ENCODE measurements at places on chromosomes 7 and 10.

GRCh38 chr10:129954492-129955315, 9.4 kb downstream of the EBF3 start:
- no peak for DNase-seq

- DNase-seq, result no peak
These were observed 74.5 kb downstream of the HPSE2 start for GRCh38 chr10:99161165-99161564.

- no peak for DNase-seq
These were observed 10.8 kb downstream of the KLF6 start for GRCh38 chr10:3774018-3774813.

DNA sequence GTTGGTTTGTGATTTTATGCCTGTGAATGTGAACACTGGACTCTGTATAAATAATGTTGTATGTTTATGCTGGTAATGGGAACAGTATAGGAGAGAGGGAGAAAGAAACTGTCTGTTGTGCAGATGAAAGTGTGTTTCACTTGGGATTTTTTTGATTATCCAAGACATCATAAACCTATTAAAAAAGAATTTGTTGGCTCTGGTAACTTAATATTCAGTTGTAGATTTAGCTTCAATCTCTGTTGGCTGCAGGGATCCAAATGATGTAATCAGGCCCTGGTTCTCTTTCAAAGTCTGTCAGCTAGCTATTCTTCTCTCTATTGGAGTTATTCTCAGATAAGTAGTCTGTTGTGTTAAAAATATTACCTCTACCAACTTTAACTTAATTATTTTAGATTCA, 168.8 kb upstream of the RHOBTB1 start:
- no peak for DNase-seq

DNA sequence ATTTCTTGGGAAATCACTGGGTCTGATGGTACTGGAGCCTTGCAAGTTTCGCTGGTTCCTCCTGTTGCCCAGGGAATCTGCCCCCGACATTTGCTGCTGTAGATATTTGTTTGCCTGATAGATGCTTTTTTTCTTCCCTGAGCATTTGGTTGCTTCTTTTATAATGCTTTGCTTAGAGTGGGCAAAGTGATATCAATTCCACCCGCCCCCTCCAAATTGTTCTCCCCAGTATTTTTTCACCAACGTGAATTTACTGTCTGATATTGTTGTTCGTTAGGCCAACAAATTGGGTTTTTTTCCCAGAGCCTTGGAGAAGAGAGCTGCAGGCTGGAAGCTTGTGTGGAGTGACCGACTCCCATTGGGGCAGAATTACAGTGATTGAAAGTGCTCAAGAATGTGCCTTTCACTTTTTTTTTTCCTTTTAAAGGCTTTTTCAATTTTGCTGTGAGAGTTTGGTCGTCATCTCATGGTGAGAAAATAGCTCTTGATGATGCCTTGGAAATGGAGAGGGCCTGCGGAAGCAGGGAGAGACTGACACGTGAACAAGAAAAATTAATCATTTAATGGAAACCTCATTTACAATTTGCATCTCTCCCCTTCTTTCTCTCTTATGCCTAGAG, 2.5 kb downstream of the GRK5 start:
- no peak for DNase-seq

DNA sequence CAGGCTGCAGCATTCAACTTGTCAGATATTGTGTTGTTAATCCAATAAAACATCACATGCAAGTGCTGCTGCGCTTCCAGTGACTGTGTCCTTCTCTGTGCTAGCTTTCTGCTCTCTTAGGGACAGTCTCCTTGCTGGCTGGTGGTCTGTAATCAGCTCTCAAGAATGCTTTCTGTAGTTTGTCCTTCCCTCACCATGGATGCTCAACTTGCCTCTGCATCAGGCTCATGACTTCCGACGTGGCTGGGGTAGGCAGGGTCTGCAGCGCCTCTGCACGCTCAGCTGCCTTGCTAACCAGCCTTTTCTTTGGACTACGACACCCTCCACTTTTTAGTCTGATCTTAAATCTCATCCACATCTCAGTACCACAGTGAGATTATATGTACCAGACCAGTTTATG, 58.3 kb downstream of the MMRN2 start:
- no peak for DNase-seq

- DNase-seq, result no peak
These were observed 9.5 kb downstream of the STK32C start for GRCh38 chr10:132298038-132298881.

DNA sequence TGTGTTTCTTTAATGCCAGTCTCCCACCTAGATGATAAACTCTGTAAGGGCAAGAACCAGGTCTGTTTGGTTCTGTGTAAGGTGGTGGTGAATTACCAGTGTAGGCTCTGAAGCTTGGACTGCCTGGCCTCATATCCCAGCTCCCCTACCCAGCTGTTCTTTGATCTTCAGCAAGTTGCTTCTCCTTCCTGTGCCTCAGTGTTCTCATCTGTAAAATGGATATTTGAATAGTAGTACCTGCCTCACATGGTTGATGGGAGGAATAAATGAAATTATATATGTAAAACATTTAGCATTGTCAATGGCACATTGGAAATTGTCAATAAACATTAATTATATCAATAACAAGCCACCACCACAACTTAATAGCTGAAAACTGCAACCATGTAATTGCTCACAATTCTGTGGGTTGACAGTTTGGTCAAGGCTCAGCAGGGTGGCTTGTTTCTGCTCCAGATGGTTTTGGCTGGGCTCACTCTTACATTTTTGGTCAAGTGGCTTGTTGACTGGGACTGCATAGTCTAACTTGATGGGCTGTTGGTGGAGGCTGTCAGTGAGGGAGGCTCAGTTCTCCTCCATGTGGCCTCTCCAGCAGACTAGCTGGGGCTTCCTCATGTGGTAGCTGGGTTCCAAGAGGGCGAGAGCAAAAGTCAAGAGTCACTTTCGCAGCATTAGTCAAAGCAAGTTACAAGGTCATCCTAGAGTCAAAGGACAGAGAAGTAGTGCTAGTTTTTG, 84.5 kb upstream of the DUSP5 start:
- DNase-seq, result no peak

GRCh38 chr10:42177077-42177792, 461.1 kb downstream of the ZNF33B start:
- no peak for DNase-seq

GRCh38 chr10:26556748-26557640, 118.9 kb downstream of the APBB1IP start:
- DNase-seq, result no peak

DNA sequence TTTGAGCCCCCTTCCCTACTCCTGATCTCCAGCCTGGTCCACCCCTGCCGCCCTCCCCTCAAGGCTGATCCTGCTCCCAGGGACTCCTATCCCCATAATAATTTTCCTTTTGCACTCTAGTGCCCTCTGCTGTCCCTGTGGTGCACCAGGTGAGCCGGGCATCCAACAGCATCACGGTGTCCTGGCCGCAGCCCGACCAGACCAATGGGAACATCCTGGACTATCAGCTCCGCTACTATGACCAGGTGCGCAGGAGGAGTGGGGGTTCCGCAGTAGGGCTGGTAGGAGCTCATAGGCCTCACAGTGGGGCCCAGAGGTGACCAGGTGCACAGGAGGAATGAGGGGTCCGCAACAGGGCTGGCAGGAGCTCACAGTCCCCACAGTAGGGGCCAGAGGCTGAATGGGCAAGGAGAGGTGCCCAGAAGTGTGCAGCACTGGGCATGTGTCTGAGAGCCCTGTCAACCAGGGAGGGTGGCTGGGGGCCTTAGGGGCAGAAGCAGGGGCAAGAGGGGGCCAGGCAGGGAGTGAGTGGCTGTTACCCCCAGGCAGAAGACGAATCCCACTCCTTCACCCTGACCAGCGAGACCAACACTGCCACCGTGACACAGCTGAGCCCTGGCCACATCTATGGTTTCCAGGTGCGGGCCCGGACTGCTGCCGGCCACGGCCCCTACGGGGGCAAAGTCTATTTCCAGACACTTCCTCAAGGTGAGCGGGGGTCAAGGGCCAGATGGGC, 11.7 kb downstream of the EPHB6 start:
- no peak for DNase-seq

GRCh38 chr10:15794569-15794968, 65.7 kb downstream of the MINDY3 start:
- DNase-seq, result no peak

- no peak for DNase-seq
These were observed 80.9 kb downstream of the FAM171A1 start for GRCh38 chr10:15290150-15290549.

GRCh38 chr10:122286867-122287266, 15.8 kb downstream of the BTBD16 start:
- DNase-seq, result no peak

- no peak for DNase-seq
These were observed 56.3 kb upstream of the NCAPG2 start for GRCh38 chr7:158760936-158761335.

DNA sequence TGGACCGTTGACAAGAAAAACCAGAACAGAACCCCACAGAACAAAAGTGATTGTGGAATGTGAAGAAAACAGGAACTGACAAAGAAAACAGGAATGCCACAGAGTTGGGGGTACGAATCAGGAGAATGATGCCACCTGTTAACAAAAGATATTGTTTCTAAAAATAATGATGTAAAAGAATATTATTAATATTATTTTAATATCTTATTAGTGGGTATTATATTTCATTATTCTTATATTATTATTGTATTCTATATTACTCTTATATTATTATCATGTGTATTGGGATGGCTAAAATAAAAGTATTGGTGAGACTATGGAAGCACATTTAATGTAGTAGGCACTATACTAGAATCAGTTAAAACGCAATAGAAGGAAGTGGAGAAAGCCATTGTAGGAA, 659.0 kb upstream of the PCDH15 start:
- no peak for DNase-seq

GRCh38 chr7:157087646-157088045, 51.1 kb upstream of the UBE3C start:
- peak; percentile 53 for DNase-seq

- no peak for DNase-seq
These were observed 1004.2 kb downstream of the GRID1 start for GRCh38 chr10:85362401-85362800.

DNA sequence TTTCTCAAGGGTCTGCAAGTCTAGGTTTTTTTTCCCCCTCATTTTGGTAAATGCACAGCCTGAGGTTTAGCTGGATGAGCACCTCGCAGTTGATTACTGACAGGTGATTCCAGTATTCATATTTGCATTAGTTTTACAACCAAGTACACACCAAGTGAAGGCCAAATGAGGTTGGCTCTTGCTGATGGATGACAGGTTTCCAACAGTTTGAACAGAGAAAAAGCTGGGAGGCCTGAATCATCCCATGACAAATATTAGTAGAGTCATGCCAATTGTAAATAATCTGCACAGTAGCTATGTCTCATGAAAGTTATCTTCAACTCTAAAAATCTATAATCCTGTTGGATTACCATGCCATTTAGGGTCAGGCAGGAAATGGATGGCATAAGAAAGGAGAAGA, 399.8 kb downstream of the HTR7 start:
- no peak for DNase-seq

- DNase-seq, result no peak
These were observed 16.5 kb downstream of the DOCK4 start for GRCh38 chr7:112189691-112190090.

DNA sequence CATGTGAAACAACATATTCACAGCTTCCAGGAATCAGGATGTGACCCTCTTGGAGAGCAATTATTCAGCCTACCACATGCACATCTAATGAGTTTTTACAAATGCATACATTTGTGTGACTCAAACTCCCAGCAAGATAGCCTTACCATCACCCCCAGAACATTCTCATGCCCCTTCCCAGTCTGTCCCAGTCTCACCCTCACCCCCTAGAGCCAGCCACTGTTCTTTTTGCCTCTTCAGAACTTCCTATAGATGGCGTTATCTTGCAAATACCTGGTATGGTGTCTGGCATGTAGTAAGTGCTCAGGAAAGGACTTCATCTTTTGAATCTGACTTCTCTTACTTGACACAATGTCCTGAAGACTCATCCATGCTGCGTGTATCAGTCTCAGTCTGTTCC, 23.9 kb upstream of the AOC1 start:
- no peak for DNase-seq

Data from type B pancreatic cell (in vitro differentiated cells).